ENCODE measurements at places on chromosomes 11 and 22. TPM values are rescaled to one million over a fixed set of nuclear protein-coding genes. Genes with fewer than 3 reads are reported as not detected.

The MLC1 gene
- not detected for polyA plus RNA-seq

The MMP1 gene
- polyA plus RNA-seq: 43.4 TPM

The C11orf86 gene
- not detected for polyA plus RNA-seq

The KCNJ5 gene
- polyA plus RNA-seq: 2.5 TPM

The ALG12 gene
- polyA plus RNA-seq: 17.5 TPM

The DTX4 gene
- 2.7 TPM for polyA plus RNA-seq

The PANX2 gene
- 1.8 TPM for polyA plus RNA-seq

The ANO9 gene
- 31.2 TPM for polyA plus RNA-seq

The SLC22A8 gene
- polyA plus RNA-seq: not detected

The TLCD5 gene
- 4.1 TPM for polyA plus RNA-seq

The TBC1D22A gene
- 21.9 TPM for polyA plus RNA-seq

The SEPTIN5 gene
- polyA plus RNA-seq: 6.5 TPM

The ZBTB16 gene
- not detected for polyA plus RNA-seq

The OR10A2 gene
- not detected for polyA plus RNA-seq

The OR51E2 gene
- polyA plus RNA-seq: not detected

The PDGFB gene
- 9.8 TPM for polyA plus RNA-seq

The HMOX1 gene
- 1.7 TPM for polyA plus RNA-seq

The SCGB1C1 gene
- polyA plus RNA-seq: not detected

The C11orf97 gene
- not detected for polyA plus RNA-seq

The EXPH5 gene
- 1.1 TPM for polyA plus RNA-seq

The MUC5B gene
- polyA plus RNA-seq: not detected

The OR52A1 gene
- not detected for polyA plus RNA-seq

The WDR74 gene
- polyA plus RNA-seq: 88.7 TPM

The CARD18 gene
- polyA plus RNA-seq: 0.65 TPM

The OR52N4 gene
- polyA plus RNA-seq: not detected

The OR4C16 gene
- not detected for polyA plus RNA-seq

The SAA2 gene
- 0.72 TPM for polyA plus RNA-seq

The RAB39A gene
- not detected for polyA plus RNA-seq

The PKP3 gene
- polyA plus RNA-seq: 149 TPM

The TRIM29 gene
- 211 TPM for polyA plus RNA-seq

The HBB gene
- polyA plus RNA-seq: not detected

The OR5A1 gene
- not detected for polyA plus RNA-seq

The CASP5 gene
- polyA plus RNA-seq: not detected

The GVQW3 gene
- 0.43 TPM for polyA plus RNA-seq

Measured in foreskin keratinocyte (primary cell).